ENCODE measurements at places on chromosomes 16 and 17.

- DNase-seq: no peak
Observed at GRCh38 chr16:31390504-31391041, 2.6 kb upstream of the ITGAD start.

- DNase-seq: no peak
Observed at GRCh38 chr17:27244491-27245223, 49.3 kb upstream of the WSB1 start.

- DNase-seq: no peak
Observed at GRCh38 chr16:57998992-57999365, 1.5 kb downstream of the ZNF319 start.

DNA sequence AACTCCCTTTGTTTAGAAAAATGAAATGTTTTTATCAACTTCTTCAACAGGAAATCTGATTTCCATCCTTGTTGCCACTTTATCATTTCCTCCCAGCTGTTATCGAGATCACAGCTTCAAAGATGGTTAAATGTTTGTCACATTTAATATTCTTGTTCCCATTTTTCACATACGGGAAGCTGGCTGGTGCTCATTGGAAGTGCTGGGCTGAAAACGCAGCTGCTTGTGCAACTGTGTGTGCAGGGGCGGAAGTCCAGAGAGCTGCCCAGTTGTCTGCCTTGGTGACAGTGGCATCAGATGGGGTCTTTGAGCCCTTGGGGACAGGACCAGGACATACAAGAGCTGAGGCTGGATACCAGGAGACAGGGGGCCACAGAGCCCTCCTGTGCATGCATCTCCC, 549.2 kb upstream of the CDH11 start:
- DNase-seq: no peak

DNA sequence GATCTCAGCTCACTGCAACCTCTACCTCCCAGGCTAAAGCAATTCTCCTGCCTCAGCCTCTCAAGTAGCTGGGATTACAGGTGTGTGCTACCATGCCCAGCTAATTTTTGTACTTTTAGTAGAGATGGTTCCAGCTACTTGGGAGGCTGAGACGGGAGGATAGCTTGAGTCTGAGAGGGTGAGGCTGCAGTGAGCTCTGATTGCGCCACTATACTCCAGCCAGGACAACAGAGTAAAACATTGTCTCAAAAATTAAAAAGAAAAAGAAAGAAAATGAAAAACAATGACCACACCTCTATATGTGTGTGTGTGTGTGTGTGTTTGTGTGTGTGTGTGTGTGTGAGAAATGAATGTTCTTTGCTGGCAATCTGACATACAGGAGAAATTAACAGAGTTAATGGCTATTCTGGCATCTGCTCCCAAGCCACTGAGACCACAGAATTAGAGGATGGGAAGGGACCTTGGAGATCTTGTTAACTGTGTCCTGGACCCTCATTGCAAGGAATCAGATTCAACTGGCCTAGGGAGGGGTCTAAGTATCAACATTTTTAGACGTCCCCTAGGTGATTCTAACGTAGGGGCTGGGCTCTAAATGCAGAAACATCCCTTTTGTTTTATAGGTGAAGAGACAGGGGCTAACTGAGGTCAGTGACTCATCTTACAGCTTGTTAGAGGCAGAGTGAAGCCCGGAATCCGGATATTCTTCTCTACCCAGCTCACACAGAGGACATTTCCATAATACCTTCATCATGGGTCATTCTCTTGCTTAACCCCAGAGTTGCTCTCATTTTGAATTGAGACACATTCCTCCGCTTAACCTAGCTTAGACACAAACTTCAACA, 16.4 kb upstream of the MARCHF10 start:
- no peak for DNase-seq

DNA sequence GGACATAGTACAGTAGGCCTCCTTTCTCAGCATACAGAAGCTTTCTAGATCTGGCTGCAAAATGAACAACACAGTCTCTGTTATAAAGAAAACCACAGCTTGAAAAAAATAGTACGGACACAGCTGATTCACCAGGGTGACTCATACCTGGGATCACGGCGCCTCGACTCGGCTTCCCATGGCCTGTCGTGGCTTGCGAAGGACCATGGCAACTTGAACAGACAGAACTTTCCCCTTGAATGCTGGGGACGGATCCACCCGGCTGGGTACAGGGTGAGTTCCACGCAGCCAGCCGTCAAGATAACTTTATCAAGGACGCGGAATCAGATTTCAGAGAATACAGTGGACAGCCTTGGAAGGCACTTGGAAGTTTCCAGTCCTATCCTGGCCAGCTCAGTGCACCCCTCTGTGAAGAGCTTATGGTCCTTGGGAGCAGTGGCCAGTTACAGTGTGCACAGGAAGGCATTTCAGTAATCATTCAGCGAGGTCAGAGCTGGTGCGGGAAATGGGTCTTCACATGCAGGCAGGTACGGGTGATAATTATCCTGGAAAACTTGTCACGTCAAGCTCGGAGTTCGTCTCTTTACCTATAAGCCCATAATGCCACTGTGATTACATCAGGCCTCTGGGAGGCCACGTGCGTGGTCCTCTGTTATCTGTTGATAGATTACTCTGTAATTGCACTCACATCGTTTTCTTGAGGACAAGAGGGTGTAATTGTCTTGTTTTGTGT, 57.9 kb upstream of the MAF start:
- DNase-seq: no peak

DNA sequence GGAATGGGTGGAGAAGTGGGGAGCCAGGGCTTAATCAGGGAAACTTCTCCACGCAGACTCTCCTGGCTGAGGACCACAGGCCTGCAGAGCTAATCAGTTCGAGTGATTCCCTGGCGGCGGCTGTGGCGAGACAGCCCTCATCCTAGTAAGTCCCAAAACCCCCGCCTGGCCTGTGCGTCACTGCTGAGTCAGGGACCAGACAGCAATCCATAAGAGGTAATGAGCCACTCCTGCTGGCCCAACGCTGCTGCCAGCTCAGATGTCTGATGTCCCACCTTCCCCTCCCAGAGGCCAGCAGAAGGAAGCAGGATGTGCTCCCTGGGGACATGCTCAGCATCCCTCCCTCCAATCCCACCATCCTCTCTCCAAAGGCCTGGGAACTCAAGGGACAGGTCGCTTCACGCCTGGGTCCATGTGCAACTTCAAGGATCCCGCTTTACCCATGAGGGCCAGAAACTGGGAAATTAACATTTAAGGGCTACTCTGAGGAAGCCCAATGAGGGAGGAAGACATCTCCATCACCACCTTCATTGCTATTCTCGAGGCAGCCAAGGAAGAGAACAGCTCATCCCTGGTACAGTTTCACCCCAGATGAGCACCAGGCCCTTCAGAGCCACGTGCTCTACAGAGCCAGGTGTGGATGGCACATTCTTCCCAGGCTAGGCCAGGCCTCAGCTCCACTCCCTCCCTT, 7.9 kb downstream of the ACLY start:
- no peak for DNase-seq

GRCh38 chr17:5745111-5745813, 161.0 kb upstream of the NLRP1 start:
- DNase-seq: no peak

GRCh38 chr17:10166176-10166935, 32.0 kb downstream of the GAS7 start:
- DNase-seq: no peak

DNA sequence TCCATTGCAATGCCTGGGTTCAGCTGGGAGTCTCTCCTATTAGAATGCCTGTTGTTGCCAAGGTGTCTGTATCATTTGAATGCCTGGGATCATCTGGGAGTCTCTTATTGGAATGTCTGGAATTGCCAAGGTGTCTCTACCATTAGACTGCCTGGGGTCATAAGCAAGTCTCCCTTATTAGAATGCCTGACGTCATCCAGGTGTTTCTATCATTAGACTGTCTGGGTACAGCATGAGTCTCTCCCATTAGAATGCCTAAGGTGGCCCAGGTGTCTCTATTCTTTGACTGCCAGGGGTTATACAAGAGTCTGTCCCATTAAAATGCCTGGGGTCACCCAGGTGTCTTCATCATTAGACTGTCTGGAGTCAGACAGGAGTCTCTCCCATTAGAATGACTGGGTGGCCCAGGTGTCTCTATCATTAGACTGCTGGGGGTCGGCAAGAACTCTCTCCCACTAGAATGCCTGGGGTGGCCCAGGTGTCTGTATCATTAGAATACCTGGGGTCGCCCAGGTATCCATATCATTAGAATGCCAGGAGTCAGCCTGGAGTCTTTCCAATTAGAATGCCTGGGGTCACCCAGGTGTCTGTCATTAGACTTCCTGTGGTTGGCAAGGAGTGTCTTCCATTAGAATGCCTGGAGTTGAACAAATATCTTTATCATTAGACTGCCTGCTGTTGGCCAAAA, 2274.0 kb downstream of the TP53TG3F start:
- no peak for DNase-seq

DNA sequence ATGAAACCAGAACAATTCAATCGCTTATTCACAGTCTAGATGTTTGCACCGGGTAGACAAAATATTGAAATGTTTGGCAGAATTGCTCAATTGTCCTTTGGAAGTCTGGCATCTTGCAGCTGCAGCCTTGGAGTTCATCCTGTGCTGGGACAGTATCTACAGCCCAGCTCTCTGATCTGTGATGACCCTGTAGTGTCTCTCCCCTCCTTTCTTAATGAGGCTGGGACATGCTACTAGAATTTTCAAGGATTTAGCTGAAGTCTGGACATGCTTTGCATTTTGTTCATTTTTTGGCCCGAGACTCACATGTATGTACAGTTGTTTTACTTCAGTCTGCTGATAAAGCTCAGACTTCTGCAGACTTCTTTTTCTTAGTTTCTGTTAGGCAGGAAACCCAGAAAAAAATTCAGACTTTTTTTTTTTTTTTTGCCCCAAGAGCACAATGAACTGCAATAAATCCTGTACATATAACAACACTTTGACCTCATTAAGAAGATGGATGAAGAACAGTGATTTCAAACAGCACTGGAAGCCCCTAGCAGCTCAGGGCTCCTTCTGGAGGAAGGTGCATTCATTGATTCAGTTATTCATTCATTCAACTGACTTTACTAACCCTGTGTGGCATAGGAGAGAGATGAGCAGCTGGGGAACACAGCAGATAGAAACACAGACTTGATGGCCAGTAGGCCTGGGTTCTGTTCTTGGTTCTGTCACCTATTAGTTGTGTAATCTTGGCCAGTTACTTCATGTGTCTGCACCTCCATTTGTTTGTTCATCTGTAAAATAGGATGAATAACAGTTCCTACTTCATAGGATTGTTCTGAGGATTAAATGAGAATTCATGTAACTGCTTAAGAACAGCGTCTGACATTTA, 210.0 kb downstream of the MAP2K4 start:
- no peak for DNase-seq

DNA sequence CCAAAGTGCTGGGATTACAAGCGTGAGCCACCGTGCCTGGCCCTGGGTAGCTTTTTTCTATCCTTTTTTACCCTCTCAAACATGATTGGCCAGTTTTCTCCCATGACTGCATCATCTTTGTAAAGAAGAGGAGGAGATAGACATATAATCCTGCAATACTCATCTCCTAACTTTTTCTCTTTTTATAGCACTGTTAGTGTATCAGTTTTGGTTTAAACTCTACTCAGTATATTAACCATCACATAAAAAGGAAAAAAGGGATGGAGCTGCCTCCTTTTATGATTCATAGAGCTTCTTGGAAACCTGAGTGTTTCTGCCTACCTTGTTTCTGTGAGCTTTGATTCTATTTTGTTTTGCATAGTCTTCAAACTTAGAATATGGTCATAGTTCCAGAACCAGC, 12.0 kb upstream of the TMEM106A start:
- no peak for DNase-seq

- DNase-seq: no peak
Observed at GRCh38 chr16:56632156-56632847, at the start of gene MT1M. Gene MT1M (plus strand): TSS chr16:56632659. CDS start chr16:56632732, 73 bp downstream.
